ENCODE measurements at places on chromosomes 16 and 17.

GRCh38 chr17:50221266-50221863, 19.9 kb upstream of the COL1A1 start:
- DNase-seq, result no peak

DNA sequence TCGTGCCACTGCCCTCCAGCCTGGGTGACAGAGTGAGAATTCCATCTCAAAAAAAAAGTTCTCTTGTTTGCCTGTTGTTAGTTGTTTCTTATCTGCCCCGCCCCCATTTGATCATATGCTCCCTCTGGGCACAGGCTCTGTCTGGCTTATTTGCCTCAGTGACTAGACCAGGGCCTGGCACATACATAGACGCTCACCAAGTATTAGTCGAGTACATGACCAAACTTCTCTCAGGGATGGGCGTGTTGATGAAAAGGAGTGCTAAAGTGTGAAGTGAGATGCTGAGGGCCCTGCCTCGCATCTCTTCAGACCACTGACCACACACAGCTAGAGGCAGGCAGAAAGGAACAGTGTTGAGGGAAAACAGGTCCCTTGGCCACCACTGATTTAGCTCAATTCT, 3.3 kb upstream of the HELZ start:
- no peak for DNase-seq

DNA sequence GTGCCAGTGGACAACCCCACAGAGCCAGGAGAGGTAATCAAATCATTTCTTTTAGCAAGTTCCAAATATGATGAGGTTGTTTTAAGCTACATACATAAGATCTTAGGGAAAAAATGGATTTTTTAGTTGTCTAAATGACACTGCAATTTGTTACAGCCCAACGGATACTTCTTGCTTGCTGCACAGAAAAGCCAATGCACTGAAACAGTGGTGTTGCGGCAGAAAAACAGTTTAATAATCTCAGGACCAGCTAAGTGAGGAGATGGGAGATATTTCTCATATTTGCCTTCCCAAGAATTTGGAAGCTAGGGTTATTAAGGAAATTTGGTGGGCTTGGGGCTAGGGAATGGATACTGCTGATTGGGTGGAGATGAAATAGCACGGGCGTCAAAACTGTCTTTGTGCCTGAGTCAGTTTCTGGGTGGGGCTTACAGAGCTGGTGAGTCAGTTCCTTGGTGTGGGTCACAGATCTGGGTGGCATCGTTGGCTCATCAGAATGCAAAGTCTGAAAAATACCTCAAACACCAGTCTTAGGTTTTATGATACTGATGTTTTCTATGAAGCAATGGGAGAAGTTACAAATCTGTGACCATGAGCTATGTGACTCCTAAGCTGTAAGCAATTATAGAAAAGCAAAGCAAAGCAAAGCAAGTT, 255.4 kb downstream of the IRX3 start:
- DNase-seq, result no peak

- no peak for DNase-seq
Observed at GRCh38 chr17:1511290-1511689, 5.1 kb downstream of the INPP5K start.

DNA sequence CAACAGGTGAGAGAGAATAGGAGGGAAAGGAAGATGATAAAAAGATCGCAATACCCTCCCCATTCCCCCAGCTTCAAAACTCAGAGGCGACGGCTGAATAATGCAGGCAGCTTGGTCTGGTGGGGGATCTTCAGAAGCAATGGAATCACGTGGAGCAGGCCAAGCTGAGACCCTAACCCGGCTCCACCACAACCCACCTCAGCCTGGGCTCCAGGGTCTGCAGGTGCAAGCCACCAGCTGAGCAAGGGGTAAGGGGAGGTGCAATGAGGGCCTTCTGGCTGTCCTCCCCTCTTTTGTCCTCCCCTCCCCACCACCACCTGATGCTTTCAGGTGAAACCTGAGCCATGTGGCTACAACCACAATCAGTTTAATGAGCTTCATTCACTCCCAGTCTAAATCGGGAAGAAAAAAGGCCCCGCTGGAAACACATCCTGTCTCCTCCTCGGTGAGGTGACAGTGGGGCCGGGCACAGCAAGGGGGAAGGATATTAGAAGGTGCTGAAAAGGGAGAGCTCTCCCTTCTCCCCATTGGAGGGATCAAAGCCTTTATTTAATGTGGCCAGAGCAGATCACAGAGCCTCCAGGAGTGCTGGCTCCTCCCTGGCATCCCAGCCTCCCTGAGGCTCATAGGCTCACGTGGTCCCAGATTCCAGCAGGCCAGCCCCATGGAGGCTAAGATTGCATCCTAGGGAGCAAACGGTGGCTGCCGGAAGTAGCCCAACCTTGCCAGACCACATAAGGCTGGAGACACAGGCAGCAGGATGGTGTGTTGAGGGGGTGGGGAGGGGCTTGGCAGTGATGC, 261.0 kb downstream of the SOX9 start:
- no peak for DNase-seq

DNA sequence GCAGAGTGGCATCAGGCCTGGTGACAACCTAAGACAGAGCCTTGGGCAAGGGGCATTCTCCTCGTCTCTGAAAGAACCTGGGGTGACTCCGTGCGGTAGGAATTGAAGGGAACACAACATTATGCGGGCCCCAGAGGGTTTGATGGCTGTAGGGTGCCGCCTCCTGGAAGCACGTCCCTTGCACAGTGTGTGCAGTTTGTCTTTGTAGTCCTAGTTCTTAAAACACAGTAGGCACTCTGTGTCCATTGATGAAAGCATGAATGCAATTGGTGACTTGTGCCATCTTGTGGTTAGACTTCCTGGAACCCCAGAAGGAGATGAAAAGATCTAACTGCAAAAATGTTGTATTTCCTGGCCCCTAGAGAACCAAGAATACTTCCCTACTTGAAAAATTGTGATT, 279.8 kb downstream of the UTP18 start:
- DNase-seq, result peak; percentile 2

DNA sequence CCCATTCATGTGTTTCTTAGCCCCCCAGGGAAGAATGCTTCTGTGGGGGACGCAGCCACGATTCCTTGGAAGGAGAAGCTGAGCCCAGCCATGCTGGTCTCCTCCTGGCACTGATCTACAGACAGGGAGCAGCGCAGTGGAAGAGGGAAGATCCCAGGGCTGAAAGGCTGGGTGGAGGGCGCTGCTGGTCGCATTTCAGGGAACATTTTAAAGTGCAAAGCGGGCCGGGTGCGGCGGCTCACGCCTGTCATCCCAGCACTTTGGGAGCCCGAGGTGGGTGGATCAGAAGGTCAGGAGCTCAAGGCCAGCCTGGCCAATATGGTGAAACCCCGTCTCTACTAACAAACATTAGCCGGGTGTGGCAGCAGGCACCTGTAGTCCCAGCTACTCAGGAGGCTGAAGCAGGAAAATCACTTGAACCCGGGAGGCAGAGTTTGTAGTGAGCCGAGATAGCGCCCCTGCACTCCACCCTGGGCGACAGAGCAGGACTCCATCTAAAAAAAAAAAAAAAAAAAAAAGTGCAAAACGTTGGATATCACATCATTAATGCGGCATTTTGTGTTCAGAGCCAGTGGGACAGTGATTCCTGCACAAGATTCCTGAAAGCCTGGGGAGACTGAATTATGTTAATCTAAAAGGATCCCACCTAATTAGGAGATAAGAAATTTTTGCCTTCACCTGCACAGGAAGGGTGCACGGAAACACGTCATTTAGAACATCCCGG, 558 bp upstream of the CHMP6 start:
- DNase-seq, result no peak

GRCh38 chr16:49995720-49996119, 29.3 kb upstream of the CNEP1R1 start:
- DNase-seq, result no peak

DNA sequence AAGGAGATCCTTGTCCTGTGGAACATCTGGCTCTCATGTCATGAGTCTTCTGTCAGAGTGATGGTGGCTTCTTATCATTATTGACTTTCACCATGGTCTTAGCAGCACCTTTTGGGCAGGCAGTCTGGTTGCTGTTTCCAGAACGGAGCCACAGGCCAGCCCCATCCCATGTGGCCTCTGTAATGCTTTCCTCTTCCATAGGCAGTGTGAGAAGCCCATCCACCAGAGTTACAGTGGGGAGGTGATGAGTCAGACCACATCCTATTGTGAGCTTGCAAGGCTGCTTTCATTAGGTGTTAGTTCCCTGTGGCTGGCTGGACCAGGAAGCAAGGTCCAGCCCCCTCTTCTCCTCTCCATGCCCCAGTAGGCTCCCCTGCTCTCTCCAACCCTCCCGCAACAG, 30.8 kb upstream of the SPACA3 start:
- DNase-seq, result no peak

DNA sequence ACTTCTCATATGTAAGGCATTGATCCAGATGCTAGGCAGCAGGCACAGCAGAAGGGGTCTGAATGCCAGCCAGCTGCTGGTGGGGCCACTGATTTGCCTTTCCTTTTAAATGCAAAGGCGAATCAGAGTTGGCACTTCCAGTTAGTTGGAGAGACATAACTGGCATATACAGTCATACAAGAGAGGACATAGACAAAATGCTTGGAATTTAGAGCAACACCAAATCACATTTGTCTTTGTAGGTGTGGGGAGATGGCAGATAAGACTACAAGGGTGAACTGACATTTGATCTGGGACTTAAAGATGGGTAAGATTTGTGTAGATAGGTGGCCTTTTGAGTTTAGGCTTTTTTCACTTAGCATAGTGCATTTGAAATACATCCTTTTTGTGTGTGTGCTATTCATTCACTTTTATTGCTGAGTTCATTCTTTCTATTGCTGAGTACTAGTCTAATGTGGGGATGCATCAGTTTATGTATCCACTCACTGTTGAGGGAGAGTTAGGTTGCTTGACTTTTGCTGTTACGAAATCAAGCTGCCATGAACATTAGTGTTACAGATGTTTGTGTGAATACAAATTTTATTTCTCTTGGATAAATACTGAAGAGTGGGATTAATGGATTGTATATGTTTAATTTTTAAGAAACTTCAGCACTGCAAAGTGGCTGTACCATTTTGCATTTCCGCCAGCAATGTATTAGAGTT, 74.1 kb downstream of the SPECC1 start:
- no peak for DNase-seq

GRCh38 chr16:79036541-79036940, 564.0 kb downstream of the MAF start:
- no peak for DNase-seq

DNA sequence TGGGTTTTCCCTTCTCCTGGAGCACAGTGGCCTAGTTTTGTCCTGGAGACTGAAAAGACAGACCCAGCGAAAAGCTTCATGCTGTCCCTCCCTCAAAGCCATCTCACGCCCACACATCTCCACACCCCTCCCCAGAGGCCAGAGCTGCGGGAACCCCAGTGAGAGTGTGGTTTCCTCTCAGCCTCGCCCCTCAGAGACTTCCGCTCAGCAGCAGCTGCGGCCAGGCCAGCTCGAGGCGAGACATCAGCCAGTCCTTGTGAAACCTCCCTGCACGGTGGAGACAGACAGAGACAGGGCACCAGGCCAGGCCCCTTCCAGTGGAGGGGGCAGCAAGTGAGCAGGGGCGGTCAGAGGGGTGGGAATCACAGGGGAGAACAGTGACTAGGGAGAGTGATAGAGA, 77.0 kb upstream of the TNRC6C start:
- DNase-seq, result peak; percentile 90

GRCh38 chr17:71055128-71055527, 885.8 kb downstream of the KCNJ2 start:
- DNase-seq, result no peak

GRCh38 chr16:89013111-89013510, 36.1 kb upstream of the CBFA2T3 start:
- DNase-seq, result no peak

DNA sequence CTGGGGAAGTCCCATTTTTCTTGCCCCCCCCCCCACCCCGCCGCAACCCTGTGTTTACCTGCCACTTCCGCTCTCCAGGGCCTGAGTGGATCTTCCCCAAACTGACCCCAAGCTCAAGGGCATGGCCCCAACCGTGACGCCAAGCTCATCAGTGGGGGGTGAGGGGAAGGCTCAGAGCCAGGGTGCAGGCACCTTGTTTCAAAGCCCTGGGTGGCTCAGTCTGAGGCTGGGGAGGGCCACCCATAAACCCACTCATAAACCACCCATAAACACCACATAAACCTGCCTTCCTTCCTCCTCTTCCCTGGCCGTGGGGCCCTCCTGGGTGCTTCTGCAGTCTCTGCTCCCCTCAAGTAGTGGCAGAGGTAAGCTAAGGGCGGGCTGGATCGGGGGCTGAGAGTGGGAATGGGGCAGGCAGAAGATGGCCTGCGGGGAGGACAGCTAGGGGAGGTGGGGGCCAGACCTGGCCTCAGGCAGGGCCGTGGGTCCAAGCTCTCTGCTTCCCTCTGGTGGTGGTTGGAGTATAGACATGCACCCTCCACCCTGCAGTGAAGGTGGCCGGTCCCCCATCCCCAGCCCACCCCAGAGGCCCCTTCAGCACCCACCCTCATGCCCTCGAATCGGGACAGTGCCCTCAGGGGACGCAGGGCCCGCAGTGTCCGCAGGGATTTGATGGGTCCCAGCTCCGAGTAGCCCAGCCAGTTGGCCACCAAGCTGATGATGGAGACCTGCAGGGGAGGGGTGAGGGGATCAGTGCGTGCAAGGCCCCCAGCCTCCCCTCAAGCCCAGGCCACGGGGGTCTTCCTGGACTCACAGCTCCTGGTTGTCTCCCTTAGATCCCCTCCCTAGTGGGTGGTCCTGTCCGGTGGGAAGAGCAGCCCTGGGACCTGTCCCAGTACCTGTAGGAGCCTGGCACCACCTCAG, 14.6 kb upstream of the CD79B start:
- peak; percentile 69 for DNase-seq

DNA sequence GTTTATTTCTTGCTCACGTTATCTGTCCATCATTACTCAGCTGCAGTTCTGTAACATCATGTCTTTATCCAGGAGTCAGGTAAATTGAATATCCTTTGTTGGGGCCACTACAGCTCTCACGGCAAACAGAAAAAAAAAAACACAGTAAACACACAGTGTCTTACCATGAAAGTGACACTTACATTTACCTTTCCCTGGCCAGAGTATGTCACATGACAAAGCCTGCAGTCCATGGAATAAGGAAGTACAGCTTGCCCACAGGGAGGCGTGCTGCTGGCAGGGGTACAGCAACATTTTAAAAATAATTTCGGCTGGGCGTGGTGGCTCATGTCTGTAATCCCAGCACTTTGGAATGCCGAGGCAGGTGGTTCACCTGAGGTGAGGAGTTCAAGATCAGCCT, 85.7 kb upstream of the HS3ST4 start:
- DNase-seq, result no peak

- no peak for DNase-seq
Observed at GRCh38 chr17:21564262-21564661, 128.1 kb upstream of the KCNJ18 start.

- no peak for DNase-seq
Observed at GRCh38 chr16:628321-629061, 2.3 kb upstream of the WFIKKN1 start.

- DNase-seq, result no peak
Observed at GRCh38 chr16:65102326-65102725, 19.5 kb downstream of the CDH11 start.

All from activated CD4-positive, alpha-beta T cell treated with anti-CD3 and anti-CD28 coated beads, Interleukin-2, amount 50 U/mL, for 16 hours (primary cell).